ENCODE measurements at places on chromosomes 7 and 10.

DNA sequence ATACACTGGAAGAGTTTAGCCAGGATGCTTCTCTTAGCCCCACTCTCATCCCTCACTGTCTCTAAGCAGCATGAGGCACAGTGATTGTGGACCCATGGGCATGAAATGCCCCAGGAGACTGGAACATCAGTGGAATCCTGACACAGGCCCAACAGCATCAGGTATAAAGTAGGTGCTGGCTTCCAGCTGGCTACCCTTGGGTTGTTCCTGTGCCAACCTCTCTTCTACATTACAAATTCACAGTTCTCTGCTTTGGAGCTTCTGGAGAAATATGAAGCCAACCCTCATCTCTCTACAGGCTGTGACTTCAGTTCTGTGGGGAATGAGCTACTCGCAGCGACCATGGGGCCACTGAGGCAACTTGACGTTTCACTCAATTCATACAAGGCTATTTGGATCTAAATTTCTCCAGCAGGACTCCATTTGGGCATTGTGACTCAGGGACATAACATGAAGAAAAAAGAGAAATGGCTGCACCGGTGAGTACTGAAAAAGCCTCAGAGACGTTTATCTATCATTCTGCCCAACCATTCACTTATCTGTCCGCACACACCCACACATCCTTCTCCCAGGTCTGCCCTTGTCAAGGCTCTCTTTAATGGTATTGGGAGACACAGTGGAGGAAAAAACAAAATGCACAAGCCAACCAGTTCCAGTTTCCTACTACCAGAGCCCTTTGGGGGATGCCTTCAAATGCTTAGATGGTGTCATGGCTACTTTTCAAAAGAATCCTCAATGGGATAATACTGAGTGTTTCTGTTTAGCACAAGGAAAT is 35.4 kb upstream of the TM9SF3 start:
- DNase-seq = no peak

- no peak for DNase-seq
Observed at GRCh38 chr7:91668217-91668616, 212.3 kb downstream of the MTERF1 start.

GRCh38 chr7:119436882-119437281 is 836.1 kb upstream of the KCND2 start:
- DNase-seq = no peak

DNA sequence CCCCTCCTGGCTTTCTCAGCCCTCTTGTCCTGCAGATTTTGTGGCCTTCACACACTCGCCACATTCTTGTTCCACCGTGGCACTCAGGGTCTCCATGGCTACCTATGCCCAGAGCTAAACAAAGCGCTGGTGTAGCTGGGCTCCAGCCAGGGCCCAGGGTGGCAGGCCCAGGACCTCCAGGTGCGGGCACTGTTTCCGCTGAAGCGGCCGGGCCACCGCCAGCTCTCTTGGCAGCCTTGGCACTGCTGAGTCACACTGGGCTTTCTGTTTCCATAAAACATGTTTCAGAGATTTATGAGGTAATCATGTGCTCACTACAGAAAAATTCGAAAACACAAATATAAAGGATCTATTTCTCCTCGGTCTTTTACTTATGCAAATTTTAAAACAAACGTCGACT is 51.3 kb downstream of the AOC1 start:
- DNase-seq = peak; percentile 62

GRCh38 chr7:44985900-44986217 is 7.0 kb upstream of the MYO1G start:
- no peak for DNase-seq

GRCh38 chr7:135716677-135717238 is 11.2 kb downstream of the SLC13A4 start:
- DNase-seq = no peak

- DNase-seq = no peak
Observed at GRCh38 chr7:99729486-99730237, 5.3 kb downstream of the CYP3A7 start.

GRCh38 chr10:130453036-130453720 is 317.0 kb downstream of the GLRX3 start:
- no peak for DNase-seq

DNA sequence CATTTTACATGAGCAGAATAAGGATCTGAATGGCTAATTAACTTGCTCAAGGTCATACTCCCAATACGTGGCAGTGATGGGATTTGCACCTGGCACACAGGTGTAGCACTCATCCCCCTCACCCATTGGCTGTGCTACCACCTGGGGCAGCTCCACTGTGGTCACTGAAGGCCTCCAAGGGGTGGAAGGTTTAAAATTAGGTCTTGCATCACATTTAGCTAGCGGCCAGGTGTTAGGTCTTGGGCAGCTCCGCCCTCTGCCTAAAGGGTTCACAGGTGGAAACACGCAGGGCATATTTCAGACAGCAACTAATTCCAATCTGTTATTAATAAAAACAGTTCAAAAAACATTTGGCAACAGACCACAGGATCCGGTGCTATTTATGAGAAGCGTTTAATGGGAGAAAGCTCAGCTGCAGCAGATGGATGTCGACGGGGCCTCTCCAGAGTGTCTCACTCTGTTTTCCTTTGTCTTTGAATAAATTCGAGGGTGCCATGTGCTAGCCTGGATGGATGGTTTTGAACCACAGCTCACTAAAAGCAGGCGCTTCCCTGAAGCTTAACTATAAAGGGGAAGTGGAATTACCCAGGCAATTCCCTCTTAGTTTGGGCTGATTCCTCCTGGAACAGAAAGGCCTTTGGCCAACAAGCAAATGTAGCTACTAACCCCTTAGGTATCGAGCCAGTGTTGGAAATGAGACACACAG is 1017.6 kb downstream of the TYW1 start:
- DNase-seq = no peak

DNA sequence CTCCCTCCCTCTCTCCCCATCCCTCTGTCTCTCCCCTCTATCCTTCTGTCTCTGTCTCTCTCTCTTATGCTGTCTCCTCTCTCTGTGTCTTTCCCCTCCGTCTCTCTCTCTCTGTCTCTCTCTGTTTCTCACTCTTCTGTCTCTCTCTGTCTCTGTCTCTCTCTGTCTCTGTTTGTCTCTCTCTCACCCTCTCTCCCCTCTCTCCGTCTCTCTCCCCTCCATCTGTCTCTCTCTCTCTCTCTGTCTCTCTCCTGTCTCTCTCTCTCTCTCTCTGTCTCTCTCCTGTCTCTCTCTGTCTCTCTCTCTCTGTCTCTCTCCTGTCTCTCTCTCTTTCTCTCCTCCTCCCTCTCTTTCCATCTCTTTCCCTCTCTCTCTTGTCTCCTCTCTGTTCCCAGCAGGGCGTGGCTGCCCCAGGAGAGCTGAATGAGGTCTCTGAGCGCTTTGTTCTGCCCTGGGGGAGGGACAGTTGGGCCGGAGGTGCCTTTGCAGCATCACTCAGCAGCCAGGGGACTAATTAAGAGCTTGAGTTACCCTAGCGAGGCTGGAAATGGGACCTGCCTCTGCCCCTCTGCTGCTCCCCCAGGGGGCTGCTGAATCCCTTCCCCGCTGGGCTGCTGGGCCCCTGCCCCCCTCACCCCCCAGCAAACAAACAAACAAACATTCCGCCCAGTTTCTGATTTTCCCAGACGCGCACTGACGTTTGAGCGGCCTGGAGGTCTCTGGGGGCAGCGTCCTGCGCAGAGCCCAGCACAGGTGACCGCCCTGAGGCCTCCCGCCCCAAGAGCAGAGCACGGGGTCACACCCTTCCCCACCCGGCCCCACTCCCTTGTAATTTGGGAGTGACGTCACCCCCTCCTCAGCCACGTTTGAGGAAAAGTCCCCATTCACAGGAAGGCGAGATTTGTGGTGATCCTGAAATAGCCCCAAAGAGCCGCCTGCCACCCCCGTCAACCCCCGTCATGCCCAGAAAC is 68.1 kb downstream of the PDGFA start:
- DNase-seq = no peak

DNA sequence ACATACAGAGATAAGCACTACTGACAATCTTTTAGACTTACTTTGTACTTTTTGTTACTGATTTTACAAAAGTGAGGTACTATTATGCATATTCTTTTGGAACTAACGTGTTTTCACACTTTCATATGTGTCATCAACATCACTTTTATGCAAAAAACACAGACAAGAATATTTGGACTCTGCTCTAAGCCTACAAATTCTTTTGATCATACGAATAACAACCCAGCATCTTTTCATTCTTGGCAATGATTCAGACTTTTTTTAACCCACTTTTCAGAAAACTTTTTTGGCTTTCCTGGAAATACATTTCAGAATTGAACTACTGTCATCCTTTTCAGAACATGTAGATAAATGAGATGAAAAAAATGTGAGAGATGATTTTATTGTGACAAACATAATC is 30.2 kb downstream of the USP6NL start:
- DNase-seq = no peak

GRCh38 chr10:131961047-131961776 is 20.5 kb downstream of the BNIP3 start:
- no peak for DNase-seq

DNA sequence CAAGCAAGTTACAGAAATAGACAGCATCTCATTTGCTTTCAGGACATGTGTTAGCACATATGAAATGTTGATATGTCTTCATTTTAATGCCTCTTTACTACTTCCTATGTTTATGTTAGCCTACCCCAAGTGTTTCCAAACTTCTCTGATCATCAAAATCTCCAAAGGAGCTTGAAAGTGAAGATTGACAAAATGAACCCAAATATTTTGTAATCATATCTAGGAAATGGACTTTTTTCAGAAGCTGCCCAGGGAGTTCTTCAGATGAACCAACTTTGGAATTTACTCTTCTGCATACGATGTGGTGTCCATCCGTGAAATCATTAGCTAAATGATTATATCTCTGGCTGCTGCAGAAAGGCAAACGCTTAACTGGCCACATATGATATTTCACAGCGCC is 101.2 kb upstream of the AOAH start:
- no peak for DNase-seq

GRCh38 chr7:81707966-81708365 is 61.9 kb downstream of the HGF start:
- no peak for DNase-seq

GRCh38 chr7:122844191-122844988 is 41.9 kb downstream of the CADPS2 start:
- DNase-seq = no peak

DNA sequence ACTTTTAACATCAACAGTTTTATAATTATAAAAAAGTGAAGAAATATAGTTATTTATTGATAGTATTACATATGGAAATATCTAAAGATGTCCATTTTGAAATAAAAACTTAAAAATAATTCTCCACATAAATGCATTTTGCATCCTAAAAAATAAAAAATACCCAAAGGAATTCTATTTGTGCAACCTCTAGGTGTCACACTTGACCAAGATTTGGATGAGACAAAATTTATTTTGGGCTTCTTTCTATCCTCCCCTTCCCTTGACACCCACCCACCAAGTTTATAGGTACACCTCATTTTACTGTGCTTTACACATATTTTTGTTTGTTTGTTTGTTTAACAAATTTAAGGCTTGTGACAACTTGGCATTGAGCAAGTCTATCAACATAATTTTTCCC is 3.3 kb upstream of the THSD7A start:
- DNase-seq = no peak

DNA sequence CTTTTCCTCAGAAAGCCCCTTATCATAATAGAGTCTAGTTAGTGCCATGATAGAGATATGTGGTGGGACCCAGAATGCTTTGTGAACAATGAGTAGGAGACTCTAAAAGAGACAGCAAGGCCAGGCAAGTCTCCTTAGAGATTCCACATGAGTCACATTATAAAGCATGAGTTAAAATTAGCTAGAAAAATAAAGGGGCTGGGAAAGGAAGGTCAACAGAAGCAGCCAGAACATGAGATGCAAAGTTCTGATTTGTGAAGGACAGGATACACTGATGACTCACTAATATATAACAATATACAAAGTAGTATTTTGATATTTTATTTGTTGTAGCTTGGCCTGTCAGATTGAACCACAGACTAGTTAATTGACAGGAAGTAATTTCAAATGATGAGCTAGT is 25.3 kb upstream of the SNX13 start:
- DNase-seq = no peak

- no peak for DNase-seq
Observed at GRCh38 chr10:132587175-132587574, 49.6 kb downstream of the INPP5A start.

DNA sequence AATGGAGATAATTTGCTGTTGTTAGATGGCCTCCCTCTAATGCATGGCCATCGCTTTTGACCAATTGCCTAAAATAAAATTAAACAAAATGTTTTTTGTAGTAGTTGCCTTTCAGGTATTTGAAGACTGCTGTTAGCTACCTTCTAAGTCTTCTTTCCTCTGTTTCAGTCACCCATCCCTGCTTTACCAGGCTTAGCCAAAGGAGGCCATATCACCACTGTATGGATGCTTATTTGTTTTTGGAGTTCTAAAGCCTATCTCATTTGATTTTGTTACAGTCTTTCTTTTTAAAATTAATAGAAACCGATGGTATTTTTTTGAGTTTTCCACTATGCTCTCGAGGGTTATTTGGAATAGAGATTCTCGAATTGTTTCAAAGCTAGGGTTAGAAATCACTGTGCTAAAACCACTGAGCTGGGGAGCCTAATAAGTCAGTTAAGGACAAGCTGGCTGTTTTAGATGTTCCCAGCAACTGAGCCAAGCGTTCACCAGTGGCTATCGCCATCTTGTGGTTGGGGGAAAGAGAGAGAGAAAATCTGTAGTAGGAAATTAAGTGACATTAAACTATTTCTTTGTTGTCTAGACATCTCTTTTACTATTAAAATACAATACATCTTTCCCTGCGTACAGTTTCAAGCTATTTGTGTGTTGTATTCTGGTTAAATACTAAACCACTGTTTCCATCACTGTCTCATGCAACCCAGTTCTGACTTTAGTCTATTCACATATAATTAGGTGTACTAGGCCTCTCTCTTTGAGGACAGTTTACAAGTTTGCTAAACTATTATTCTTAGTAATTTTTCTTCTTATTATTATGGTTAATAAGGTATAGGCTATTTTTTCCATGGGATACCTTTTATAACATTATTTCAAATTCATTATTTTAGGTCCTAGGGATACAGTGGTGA is 52.2 kb downstream of the GPR158 start:
- no peak for DNase-seq

- peak; percentile 59 for DNase-seq
Observed at GRCh38 chr7:27173511-27173955, 587 bp downstream of the HOXA10 start.

DNA sequence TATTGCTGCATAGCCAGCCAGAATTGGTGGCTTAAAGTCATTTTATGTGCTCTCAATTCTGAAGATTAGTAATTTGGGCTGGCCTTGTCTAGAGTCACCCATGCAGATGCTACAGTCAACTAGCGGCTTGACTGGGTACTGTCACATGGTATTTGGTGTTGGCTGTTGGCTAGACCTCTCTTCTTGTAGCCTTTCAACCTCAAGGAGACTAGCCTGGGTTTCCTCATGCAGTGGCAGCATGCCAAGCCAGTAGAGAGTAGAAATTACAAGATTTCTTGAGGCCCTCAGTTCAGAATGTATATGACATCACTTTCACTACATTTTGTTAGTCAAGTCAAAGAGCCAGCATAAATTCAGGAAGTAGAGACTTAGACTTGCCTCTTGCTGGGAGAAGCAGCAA is 3.7 kb upstream of the ZNF800 start:
- no peak for DNase-seq

- no peak for DNase-seq
Observed at GRCh38 chr10:14742382-14742781, 32.3 kb downstream of the FAM107B start.

GRCh38 chr10:15775513-15775912 is 55.8 kb upstream of the ITGA8 start:
- no peak for DNase-seq
